ENCODE measurements at places on chromosomes 3 and 15. TPM values are rescaled to one million over a fixed set of nuclear protein-coding genes. Genes with fewer than 3 reads are reported as not detected.

- DNase-seq, result no peak
These were observed 96.6 kb upstream of the AGTR1 start for GRCh38 chr3:148600902-148601765.

Gene ACAD9
- 25.6 TPM for total RNA-seq

DNA sequence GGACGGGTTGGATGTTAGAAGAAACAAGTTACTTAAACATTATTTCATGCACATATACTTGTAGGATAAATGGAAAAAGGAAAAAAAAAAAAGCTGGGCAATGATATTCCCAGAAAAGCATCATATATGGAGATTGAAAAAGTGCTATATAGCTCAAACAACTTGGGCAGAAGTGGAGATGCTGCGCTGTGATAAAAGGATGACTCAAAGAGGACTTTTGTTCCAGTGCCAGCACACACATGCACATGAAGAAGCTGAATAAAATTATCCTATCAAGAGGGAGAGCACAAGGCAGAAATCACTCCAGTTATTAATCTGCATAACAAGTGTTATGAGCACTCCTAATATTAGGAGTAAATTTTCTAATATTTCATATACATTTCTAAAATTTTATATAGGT lies 30.9 kb downstream of the FRMD4B start:
- no peak for DNase-seq

DNA sequence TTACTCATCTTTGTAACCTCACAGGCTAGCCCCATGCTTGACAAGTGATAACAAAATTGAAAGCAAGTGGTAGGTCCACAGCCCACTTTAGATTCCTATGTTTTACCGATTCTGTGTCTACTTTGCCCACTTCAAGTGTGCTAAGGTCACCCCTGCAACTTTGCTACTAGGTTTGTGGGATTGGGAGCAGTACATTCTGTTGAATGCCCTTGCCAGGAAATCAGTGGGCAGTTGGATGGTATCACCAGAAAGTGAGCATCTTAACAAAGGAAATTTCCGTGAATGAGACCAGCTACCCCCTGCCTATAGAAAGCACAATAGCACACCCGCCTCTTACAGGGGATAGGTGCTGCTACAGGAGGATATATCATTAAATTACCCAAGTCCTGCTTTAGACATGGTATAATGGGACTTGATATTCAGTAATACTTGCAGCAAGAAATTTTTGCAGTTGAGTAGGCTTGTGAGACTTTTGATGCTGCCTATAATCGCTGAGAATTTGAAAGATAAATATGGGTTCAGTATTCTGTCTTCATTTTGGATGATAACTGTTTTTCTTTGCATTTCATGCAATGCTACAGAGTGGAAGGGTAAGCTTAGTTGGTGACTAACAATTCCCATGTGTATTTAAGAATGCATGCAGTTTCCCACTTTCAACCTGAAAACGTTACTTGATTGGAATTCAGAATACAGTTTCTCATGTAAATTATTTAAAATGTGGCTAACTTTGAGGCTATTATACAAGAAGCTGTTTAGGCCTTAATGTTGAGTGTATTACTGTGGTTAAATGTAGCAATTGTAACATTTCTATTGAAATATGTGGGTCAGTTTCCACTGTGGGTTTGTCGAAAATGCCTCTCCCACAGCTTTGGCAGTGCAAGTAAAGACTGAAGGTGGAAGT lies 9.5 kb downstream of the EBLN2 start:
- DNase-seq, result no peak

Gene ACKR4
- total RNA-seq, result 3.0 TPM
